ENCODE measurements at places on chromosomes 4 and X.

- H3K4me3 ChIP-seq: no peak overlapping the region
- no peak overlapping the region for H3K27ac ChIP-seq
- no peaks in the 10 kb centered on the region for H3K4me1 ChIP-seq
These were observed 62.6 kb upstream of the MTNR1A start for GRCh38 chr4:186617921-186618320.

GRCh38 chr4:85761803-85762528, 287.0 kb downstream of the ARHGAP24 start:
- no peaks in the 10 kb centered on the region for H3K36me3 ChIP-seq
- H3K4me1 ChIP-seq: peaks cover 5% of the 10 kb centered on the region
- H3K4me3 ChIP-seq: peak overlapping the region; percentile 14
- no peaks in the 10 kb centered on the region for H3K27me3 ChIP-seq
- no peak for DNase-seq
- H3K27ac ChIP-seq: peak overlapping the region; percentile 73

- peaks cover 34% of the 10 kb centered on the region for H3K27me3 ChIP-seq
- DNase-seq: no peak
- H3K36me3 ChIP-seq: no peaks in the 10 kb centered on the region
- H3K27ac ChIP-seq: peak overlapping the region; percentile 11
- no peaks in the 10 kb centered on the region for H3K4me1 ChIP-seq
These were observed 107.7 kb upstream of the ADRA2C start for GRCh38 chr4:3658530-3658913.

DNA sequence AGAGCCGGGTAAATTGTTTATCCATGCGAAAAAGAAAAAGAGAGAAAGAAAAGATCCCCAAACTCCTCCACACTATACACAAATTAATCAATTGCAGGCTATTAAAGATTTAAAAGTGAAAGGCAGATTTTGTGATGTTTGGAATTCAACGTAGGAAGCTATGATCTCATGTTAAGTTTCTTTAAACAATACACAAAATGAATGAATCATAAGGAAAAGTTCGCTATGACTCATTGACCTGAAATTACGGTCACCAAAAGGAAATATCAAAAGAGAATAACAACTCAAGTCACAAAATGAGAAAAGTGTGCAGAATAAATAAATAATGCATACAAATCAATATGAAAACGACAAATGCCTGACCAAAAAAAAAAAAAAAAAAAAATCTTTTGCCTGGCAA, 28.6 kb downstream of the CLNK start:
- H3K4me1 ChIP-seq: no peaks in the 10 kb centered on the region
- H3K4me3 ChIP-seq: no peak overlapping the region
- H3K27ac ChIP-seq: no peak overlapping the region
- no peaks in the 10 kb centered on the region for H3K27me3 ChIP-seq

GRCh38 chrX:19789376-19789775, 98.0 kb downstream of the SH3KBP1 start:
- H3K27me3 ChIP-seq: no peaks in the 10 kb centered on the region
- H3K4me3 ChIP-seq: no peak overlapping the region
- no peak overlapping the region for H3K27ac ChIP-seq

GRCh38 chrX:74133156-74133796, 170.7 kb upstream of the ZCCHC13 start:
- H3K36me3 ChIP-seq: no peaks in the 10 kb centered on the region
- H3K27me3 ChIP-seq: no peaks in the 10 kb centered on the region
- no peak overlapping the region for H3K4me3 ChIP-seq
- DNase-seq: no peak
- H3K27ac ChIP-seq: no peak overlapping the region
- H3K4me1 ChIP-seq: no peaks in the 10 kb centered on the region

GRCh38 chr4:20641976-20642375, 58.3 kb upstream of the PACRGL start:
- H3K36me3 ChIP-seq: no peaks in the 10 kb centered on the region
- no peak overlapping the region for H3K27ac ChIP-seq
- no peak overlapping the region for H3K4me3 ChIP-seq

- no peak overlapping the region for H3K27ac ChIP-seq
- DNase-seq: no peak
- H3K4me1 ChIP-seq: no peaks in the 10 kb centered on the region
- no peaks in the 10 kb centered on the region for H3K36me3 ChIP-seq
- no peaks in the 10 kb centered on the region for H3K27me3 ChIP-seq
These were observed 918.3 kb downstream of the ARAP2 start for GRCh38 chr4:35325908-35326453.

- H3K36me3 ChIP-seq: no peaks in the 10 kb centered on the region
- no peak for DNase-seq
- no peaks in the 10 kb centered on the region for H3K4me1 ChIP-seq
These were observed 1.4 kb downstream of the MID1 start for GRCh38 chrX:10618961-10619360.

- H3K36me3 ChIP-seq: no peaks in the 10 kb centered on the region
- H3K4me1 ChIP-seq: no peaks in the 10 kb centered on the region
- H3K27me3 ChIP-seq: no peaks in the 10 kb centered on the region
- DNase-seq: no peak
These were observed 73.7 kb downstream of the ELOVL6 start for GRCh38 chr4:110124711-110125110.

GRCh38 chr4:111066001-111066400, 443.1 kb upstream of the PITX2 start:
- H3K36me3 ChIP-seq: no peaks in the 10 kb centered on the region
- no peaks in the 10 kb centered on the region for H3K27me3 ChIP-seq
- H3K27ac ChIP-seq: no peak overlapping the region
- no peak overlapping the region for H3K4me3 ChIP-seq
- no peak for DNase-seq

GRCh38 chr4:15683143-15683495, 1.5 kb downstream of the FAM200B start:
- H3K27me3 ChIP-seq: no peaks in the 10 kb centered on the region
- peaks cover 12% of the 10 kb centered on the region for H3K4me1 ChIP-seq
- peak overlapping the region; percentile 74 for H3K4me3 ChIP-seq
- peaks cover 19% of the 10 kb centered on the region for H3K36me3 ChIP-seq

- DNase-seq: no peak
- H3K27ac ChIP-seq: no peak overlapping the region
- H3K4me3 ChIP-seq: no peak overlapping the region
- no peaks in the 10 kb centered on the region for H3K4me1 ChIP-seq
- H3K27me3 ChIP-seq: no peaks in the 10 kb centered on the region
- H3K36me3 ChIP-seq: no peaks in the 10 kb centered on the region
These were observed 40.2 kb upstream of the NDNF start for GRCh38 chr4:121112530-121112929.

DNA sequence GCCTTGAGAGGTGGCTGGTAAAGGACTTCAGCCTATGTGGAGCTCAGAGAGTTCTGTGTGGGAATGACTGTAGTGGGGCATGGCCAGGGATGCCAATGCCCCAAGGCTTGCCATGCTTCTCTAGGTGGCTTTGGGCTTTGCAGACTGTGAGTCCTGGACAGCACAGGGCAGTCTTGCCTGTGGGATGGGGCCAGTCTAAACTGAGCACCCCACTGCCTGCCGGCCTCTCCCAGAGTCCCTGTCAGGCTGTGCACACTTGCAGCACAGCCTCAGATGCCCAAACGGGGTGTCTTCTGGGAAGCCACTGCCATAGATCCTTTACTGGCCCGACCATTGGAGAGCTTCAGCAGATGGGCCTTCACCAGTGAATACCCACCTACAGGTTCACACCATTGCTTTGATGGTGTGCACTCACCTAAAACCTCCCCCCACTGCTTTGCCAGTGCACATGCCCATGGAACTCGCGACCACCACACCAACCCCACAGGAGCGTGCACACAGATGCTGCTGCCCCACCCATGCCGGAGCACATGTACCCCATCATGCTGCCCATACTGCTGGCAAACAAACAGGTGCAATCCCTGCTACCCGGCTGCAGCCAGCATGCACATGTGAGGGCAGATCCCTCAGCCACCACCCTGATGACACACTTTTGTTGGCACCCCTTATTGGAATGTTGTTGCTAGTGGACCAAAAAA, 97.3 kb upstream of the CNKSR2 start:
- H3K4me1 ChIP-seq: no peaks in the 10 kb centered on the region
- no peak overlapping the region for H3K4me3 ChIP-seq
- H3K27me3 ChIP-seq: no peaks in the 10 kb centered on the region
- H3K27ac ChIP-seq: no peak overlapping the region

GRCh38 chr4:91325495-91325894, 978.3 kb upstream of the GRID2 start:
- no peaks in the 10 kb centered on the region for H3K36me3 ChIP-seq
- H3K27me3 ChIP-seq: no peaks in the 10 kb centered on the region
- no peaks in the 10 kb centered on the region for H3K4me1 ChIP-seq
- no peak overlapping the region for H3K27ac ChIP-seq

- no peak for DNase-seq
- no peaks in the 10 kb centered on the region for H3K36me3 ChIP-seq
- H3K4me3 ChIP-seq: no peak overlapping the region
- H3K27ac ChIP-seq: no peak overlapping the region
- no peaks in the 10 kb centered on the region for H3K4me1 ChIP-seq
These were observed 886.9 kb downstream of the FAM133A start for GRCh38 chrX:94560930-94561329.

DNA sequence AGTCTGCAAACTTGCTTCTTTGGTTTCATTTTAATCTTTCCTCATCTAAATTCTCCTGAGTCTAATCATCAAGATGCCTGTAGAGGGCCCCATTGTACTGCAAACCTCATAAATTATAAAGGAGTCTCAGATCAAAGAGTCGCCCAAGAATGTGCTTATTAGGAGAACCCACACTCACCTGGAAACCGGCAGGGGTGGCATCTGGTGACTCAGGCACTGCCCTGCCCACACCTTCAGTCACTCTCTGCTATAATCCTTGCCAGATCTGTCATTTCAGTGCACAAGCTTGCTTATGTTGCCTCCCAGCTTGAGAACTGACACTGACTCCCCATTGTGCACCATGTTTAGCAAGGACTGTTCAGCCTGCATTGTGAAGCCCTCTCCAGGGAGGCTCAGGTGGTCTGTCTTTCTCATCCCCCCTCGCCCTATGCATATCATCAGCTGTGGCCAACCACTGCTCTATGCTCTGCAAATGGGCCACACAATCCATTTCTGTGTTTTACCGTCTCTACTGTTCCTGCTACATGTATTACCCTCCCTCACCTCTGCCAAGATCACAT, 12.4 kb downstream of the EPGN start:
- H3K36me3 ChIP-seq: no peaks in the 10 kb centered on the region
- H3K27ac ChIP-seq: no peak overlapping the region
- H3K4me1 ChIP-seq: no peaks in the 10 kb centered on the region
- no peak overlapping the region for H3K4me3 ChIP-seq

DNA sequence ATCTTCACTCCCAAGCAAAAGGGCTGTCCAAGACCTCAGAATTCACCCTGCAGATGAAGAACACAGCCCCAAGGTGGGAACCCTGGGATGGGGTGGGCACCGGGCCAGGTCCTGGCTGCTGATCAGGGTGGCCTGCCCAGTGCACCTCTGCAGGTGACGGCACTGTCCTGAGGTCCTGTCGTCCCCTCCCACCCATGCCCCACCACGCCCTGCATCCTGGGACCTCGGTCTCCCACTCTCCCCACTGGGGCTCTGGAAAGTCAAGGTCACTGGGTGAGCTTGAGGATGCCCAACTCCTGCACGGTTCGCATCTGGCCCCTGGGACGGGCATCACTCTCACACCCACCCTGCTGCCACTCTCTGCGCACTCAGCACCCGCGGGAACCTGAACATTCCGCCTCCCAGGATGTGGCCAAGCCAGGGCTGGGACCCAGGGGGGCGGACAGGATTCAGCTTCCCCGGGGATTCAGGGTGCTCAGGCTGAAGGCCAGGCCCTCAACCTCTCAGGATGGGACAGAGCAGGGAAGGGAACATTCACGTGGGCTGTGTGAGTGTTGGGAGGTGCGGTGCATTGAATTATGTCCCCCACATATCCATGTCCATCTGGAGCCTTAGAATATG, 115.9 kb downstream of the CPZ start:
- H3K36me3 ChIP-seq: no peaks in the 10 kb centered on the region
- peak; percentile 42 for DNase-seq
- H3K27me3 ChIP-seq: peaks cover 22% of the 10 kb centered on the region
- H3K4me3 ChIP-seq: no peak overlapping the region
- no peaks in the 10 kb centered on the region for H3K4me1 ChIP-seq

- no peaks in the 10 kb centered on the region for H3K27me3 ChIP-seq
- DNase-seq: no peak
- H3K36me3 ChIP-seq: no peaks in the 10 kb centered on the region
- no peaks in the 10 kb centered on the region for H3K4me1 ChIP-seq
These were observed 53.4 kb downstream of the GPAT3 start for GRCh38 chr4:83589279-83589678.

GRCh38 chr4:175459571-175459970, 352.5 kb downstream of the GPM6A start:
- DNase-seq: no peak
- H3K27ac ChIP-seq: no peak overlapping the region
- no peaks in the 10 kb centered on the region for H3K27me3 ChIP-seq
- no peaks in the 10 kb centered on the region for H3K4me1 ChIP-seq
- H3K36me3 ChIP-seq: no peaks in the 10 kb centered on the region
- H3K4me3 ChIP-seq: no peak overlapping the region

DNA sequence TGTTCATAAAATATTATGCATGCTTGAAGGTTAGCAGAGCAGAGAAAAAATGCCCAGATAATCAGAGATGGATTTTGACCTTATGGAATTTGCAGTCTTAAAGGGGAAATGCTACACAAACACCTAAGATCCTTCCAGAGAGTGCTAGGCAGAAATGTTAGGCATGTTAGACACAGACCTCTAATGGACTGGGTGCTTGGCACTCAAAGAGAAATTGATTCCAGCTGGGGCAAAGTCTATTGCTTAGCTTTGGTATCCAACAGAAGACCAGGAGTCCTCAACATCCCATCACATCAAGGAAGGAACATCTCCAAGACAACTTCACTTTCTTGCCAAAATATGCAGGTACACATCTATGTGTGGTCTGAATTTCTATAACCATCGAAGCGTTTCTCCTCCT, 32.2 kb upstream of the PPARGC1A start:
- no peak overlapping the region for H3K4me3 ChIP-seq
- no peak overlapping the region for H3K27ac ChIP-seq
- H3K36me3 ChIP-seq: no peaks in the 10 kb centered on the region
- no peaks in the 10 kb centered on the region for H3K4me1 ChIP-seq
- no peaks in the 10 kb centered on the region for H3K27me3 ChIP-seq
- DNase-seq: no peak

- H3K4me3 ChIP-seq: no peak overlapping the region
- no peaks in the 10 kb centered on the region for H3K27me3 ChIP-seq
- no peak overlapping the region for H3K27ac ChIP-seq
- no peaks in the 10 kb centered on the region for H3K36me3 ChIP-seq
- H3K4me1 ChIP-seq: no peaks in the 10 kb centered on the region
These were observed 174.2 kb upstream of the ETNPPL start for GRCh38 chr4:108937066-108937465.

DNA sequence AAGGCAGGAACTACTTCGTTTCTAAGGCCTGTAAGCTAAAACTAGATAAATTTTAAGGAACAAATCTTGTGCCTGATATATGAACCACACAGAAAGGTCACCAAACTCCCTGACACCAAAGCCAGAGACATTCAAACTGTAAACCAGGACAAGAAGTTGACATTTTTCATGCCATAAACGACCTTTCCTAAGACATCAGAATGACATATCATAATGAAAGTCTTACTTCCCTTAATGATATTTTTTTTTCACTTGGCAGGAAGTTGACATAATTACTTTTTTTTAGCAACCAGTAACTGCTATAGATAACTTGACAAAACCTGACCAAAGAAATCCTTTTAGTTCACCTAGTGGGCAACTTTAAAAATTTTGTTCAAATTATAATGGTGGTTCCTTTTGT, 231.5 kb upstream of the AGTR2 start:
- no peaks in the 10 kb centered on the region for H3K4me1 ChIP-seq
- no peak for DNase-seq
- no peak overlapping the region for H3K4me3 ChIP-seq
- no peak overlapping the region for H3K27ac ChIP-seq
- no peaks in the 10 kb centered on the region for H3K36me3 ChIP-seq

All from upper lobe of right lung (tissue), 1 donor.